ENCODE measurements at places on chromosomes 5 and 9.
A peak's percentile ranks its signal among the peaks of the same experiment; 100 is the strongest.

DNA sequence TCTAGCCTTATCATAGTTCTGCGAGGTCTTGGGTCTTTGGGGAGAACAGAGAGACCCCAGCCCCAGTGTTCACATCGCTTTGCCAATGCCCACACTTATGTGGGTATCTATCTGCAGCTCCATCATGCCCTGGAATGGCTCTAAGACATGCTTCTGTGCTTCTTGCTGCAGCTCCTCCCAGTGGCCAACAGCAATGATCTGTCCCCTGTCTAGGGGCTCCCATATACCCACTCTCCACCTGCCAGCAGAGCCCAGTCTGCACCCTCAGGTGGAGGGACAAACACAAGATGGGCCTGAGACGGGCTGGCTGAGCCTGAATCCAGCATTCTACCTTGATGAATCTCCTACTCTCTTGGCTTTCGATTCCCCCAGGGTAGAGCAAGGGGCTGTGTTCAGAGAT lies 14.6 kb upstream of the DAP start:
- DNase-seq = no peak

- no peak for DNase-seq
These were observed 27.7 kb downstream of the NR2F1 start for GRCh38 chr5:93610581-93611272.

DNA sequence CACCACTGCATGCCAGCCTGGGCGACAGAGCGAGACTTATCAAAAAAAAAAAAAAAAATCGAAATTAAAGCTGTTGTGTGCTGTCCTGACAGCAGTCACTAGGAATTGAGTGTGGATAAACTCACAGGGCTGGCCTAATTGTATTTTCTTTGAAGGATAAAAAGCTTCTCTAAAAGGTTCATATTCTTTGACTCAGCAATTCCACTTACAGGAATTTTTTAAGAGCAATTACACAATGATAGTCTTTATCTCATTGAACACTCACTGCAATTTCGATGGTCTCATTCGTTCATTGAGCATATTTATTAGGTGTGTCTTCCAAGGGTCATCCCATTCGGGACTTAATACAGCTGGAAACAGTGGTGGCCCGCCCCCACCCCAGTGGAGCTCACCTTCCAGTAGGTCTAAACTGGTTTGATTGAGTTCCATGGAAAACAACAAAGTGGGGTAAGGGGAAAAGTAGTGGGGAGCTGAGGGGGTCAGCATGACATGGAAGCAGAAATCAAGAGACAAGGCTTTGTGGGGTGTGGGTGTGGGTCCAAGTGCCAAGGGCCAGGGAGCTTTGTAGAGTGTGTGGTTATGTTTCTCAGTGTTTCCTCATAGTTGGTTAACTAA lies 6.7 kb downstream of the CDK9 start:
- no peak for DNase-seq

- DNase-seq = peak; percentile 9
These were observed 117.9 kb downstream of the MTX3 start for GRCh38 chr5:79873187-79873586.

DNA sequence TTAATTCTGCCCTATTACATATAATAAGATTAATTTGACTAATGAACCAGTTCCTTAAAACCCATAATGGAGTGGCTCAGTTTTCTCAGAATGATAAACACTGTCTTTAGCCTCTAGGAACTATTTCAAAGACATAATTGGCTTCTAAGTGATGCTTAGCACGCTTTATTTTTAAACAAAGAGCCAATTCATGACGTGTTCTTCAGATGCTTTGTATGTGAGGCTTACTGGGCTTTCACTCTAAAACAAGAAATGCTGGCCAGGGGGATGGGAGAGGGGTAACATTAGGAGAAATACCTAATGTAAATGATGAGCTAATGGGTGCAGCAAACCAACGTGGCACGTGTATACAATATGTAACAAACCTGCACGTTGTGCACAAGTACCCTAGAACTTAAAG lies 7.6 kb upstream of the SFXN1 start:
- DNase-seq = no peak

DNA sequence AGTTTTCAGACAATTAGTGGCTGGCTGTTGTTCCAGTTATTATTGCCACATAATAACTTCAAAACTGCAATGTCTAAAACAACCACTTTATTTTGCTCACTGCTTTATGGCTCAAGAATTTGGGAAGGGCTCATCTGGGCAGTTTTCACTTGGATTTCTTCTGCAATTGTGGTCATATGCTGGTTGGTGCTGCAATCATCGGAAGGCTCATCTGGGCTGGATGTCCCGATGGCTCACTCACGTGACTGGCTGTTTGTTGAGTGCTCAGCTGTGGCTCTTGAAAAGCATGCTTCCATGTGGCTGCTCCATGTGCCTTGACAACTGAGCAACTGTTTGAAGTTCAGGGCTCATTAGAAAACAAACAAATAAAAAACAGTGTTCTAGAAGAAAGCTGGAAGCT lies 1032.5 kb downstream of the DTWD2 start:
- no peak for DNase-seq

GRCh38 chr9:89001917-89002540 lies 10.8 kb downstream of the S1PR3 start:
- DNase-seq = no peak

DNA sequence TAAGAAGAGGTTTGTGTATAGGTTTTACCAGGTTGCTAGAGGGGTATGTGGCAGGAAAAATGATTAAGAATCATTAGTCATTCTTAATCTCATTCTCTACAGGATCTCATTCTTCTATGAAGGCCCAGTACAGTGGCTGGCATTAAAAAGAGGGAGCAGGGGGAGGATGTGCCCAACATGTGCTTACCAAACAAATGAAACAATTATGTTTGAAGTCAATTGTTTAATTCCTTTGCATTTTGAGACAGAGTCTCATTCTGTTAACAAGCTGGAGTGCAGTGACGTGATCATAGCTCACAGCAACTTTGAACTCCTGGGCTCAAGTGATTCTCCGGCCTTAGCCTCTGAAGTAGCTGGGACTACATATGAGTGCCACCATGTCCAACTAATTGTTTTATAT lies 23.0 kb downstream of the FNIP1 start:
- DNase-seq = no peak

- DNase-seq = no peak
These were observed 5.3 kb upstream of the ERAP2 start for GRCh38 chr5:96871027-96871399.

- DNase-seq = no peak
These were observed 37.3 kb upstream of the MAMDC2 start for GRCh38 chr9:70006306-70006705.

DNA sequence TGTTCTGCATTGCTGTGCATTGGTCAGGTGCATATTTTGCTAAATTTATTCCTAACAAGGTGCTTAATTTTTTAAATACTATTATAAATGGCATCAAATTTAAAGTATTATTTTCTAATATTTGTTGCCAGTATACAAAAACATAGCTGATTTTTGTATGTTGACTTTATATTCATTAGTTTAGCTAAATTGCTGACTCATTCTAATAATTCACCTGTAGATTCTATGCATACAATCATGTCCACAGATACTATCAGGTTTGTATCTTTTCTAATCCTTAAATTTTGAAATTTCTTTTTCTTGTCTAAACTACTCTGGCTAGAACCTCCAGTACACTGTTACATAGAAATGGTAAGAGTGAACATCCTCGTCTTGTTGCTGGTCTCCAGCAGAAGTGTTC lies 657.6 kb downstream of the CCDC171 start:
- no peak for DNase-seq

DNA sequence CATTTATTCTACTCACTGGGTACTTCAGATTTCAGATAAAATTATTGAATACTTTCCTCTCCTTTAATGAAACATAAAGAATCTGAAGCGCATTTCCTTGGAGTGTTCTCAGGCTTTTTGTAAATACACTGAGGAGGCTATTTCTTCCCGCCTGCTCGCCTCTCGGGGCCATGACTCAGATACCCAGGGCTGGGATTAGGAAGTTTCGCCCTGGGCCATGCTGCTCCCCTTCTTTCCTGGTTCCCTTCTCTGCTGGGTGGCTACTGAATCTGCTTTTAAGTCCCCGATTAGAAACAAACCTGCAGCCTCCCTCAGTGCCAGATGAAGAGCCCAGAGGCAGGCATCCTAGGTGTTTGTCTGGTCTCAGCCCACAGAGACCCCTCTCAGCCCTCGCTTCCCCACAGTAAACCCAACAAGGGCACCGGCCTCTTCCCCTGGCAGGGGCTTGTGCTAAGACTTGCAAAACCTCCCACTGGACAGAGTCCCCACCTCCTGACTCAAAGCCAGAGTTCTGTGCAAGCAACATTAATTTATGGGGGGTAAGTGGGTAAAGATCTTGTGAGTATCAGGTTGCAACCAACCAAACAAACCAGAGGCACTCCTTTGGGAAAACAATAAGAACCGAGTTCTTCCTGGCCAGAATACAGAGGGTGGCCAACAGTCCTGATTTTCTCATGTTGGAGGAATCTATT lies 30.7 kb upstream of the IRX1 start:
- no peak for DNase-seq

DNA sequence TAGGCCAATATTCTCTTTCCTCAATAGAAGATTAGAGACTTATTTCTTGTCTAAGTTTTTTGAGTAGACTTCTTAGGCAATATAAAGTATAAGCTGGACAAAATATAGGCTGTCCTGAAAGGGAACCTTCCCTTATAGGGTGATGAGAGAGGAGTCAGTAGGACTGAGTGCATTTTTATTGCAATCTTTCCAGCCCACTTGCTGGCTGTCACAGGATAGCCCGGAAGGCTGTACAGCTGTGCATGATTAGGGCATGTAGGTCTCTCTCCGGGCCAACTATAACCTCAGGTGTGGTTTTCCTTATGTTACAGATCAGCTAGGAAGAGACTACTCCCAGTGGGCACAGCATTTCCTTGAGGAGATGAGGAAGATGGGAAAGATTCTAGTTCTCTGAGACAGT lies 159.8 kb upstream of the MEF2C start:
- no peak for DNase-seq

DNA sequence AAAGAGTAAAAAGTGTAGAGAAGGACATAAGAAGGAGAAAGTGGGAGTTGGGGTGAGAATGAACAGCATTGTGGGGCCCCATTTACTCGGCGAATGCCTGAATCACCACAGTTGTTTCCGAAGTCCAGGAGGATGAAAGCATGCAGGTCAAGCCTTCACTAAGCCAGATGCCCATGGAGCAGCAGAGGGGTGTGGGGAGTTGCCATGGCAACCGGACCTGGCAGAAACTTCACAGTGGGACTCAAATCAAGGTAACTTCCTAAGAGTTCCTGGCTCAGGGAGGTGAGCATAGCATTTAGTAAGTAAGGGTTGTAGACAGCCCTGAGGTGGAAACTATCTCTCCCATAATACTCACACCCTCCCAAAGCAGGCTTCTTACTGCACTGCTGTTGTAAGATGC lies 357.1 kb downstream of the TRIM32 start:
- peak; percentile 57 for DNase-seq

DNA sequence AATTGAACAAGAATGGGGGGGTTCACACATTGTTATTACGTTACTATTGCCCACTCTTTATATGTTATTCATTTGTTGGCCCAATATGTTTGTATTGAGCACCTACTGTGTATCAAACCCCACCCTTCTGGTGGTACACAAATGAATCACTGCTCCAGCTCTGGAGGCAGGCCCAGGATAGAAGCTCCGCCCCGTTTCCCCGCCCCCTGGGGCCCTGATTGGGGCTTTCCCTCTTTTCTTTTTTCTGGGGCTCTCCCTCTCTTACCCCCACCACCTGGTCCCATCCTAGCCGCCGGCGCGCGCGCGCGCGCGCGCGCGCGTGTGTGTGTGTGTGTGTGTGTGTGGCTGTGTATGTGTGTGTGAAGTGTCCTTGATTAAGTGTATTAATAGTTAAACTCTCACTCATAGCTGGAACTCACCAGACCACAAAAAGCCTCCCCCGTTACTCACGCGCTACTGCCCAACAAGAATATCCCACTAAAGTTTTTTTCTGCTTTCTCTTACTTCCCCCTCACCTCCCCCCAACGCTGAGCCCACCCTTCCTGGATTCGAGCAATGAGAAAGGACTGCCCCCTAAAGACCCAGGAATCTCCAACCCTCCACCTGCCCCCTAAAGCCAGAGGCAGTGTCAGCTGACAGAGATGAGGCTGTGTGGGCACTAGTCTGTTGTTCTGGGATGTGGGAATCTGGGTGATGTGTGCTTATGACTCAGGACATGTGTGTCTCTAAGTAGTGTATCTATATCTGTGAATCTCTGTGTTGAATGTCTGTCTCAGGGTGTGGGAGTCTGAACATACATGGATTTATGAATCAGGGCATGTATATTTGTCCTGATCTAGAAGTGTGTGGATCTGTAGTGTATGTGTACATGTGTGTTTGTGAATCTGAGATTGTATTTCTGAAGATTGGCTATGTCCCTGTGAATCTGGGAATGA lies 4.0 kb downstream of the CXXC5 start:
- peak; percentile 83 for DNase-seq

DNA sequence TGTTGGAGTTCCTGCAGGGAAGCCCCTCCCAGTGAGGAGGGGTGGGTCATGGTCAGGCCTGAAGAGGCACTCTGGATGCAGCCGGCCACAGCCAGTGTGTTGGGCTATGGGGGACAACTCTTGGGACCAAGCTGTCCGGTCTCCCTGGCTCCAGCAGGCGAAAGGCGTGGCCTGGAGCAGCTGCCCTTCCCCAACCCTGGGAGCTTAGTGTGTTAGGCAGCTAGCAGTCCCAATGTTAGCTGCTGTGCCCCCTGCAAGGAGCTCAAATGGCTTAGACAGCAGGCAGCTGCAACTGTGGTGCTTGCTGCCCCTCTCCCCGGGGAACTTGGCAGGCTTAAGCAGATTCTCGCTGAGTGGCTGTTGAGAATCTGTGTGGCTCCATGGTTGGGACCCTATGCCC lies 67.5 kb upstream of the ACTBL2 start:
- DNase-seq = no peak

GRCh38 chr9:29456940-29457339 lies 1883.7 kb upstream of the C9orf72 start:
- no peak for DNase-seq

- no peak for DNase-seq
These were observed 78.4 kb downstream of the TMEM252 start for GRCh38 chr9:68462105-68462775.

- no peak for DNase-seq
These were observed 258.9 kb upstream of the GAS1 start for GRCh38 chr9:87206064-87206661.

GRCh38 chr5:148437249-148437648 lies 53.5 kb downstream of the FBXO38 start:
- DNase-seq = no peak

- DNase-seq = no peak
These were observed 62.7 kb upstream of the PDE4D start for GRCh38 chr5:59956130-59956783.

- no peak for DNase-seq
These were observed 22.6 kb upstream of the IQGAP2 start for GRCh38 chr5:76380346-76381066.

Data from islet precursor cell (in vitro differentiated cells).